Stimulated activated CD4-positive, alpha-beta T cell treated with anti-CD3 and anti-CD28 coated beads, Interleukin-12 subunit alpha, Interleukin-12 subunit beta, amount 100 ng/mL, for 24 hours (primary cell): ENCODE measurements at places on chromosomes 12 and 14.

DNA sequence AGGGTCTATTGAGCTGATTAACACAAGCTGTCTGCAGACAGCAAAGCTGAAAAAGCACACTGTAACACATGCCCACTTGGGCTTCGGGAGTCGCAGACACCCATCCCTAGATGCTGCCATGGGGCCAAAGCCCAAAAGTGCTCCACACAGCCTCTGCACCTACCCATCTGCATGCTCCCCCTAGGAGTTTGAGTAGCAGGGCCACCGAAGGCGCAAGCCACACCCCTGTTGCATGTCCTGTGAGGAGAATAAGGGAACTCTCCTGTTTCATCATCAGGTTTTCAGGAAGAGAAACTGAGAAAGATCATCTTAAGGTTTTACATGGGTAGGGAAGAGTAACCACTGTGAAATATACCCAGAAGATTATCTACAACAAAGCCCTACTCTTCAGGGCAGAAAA is 5.6 kb upstream of the ST8SIA1 start:
- DNase-seq = no peak

GRCh38 chr12:81520064-81520945 is 238.8 kb downstream of the PPFIA2 start:
- DNase-seq = no peak

GRCh38 chr12:1932264-1932777 is 13.9 kb upstream of the CACNA2D4 start:
- no peak for DNase-seq

DNA sequence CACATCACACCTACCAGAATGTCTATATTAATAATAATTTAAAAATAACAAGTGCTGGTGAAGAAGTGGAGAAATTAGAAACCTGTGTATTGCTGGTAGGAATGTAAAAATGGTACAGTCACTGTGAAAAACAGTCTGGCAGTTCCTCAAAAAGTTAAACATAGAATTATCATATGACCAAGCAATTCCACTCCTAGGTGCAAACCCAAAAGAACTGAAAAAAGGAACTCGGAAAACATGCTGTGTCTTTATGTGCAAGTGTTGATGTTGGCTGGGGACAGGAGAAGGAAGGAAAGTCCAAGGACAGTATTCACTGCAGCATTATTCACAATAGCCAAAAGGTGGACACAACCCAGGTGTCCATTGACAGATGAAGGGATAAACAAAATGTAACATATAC is 146.5 kb downstream of the TTC7B start:
- no peak for DNase-seq

GRCh38 chr12:49358483-49359141 is 8.7 kb upstream of the SPATS2 start:
- no peak for DNase-seq

GRCh38 chr14:103650213-103650612 is 21.2 kb downstream of the KLC1 start:
- DNase-seq = no peak

- no peak for DNase-seq
Measured at GRCh38 chr12:29783773-29784666, at the start of gene TMTC1. TSS of gene TMTC1 (minus strand) at chr12:29783942. CDS start at chr12:29783751, 191 bp downstream.

- no peak for DNase-seq
Measured at GRCh38 chr14:58562141-58562540, 75.6 kb upstream of the DACT1 start.

DNA sequence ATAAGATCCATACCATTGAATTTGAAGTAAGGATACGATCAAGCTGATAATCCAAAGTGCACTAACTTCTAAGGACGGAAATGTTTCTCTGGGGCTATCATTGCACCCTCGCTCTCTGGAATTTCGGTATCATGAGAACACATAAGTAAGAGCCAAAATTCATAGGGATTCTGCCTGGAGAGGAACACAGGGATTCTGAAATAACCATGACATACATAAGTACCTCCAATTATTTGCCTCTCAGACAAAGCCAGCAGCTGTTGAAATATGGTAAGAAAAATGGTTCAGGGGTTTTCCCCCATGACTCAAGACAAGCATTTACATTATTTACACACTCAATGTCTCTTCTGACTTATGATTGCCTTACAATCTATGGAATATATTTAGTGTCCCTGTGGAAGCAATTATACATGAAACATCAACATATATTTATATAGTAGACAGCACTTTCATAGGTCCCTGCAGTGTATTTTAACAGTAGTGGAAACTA is 1123.6 kb upstream of the SEL1L start:
- DNase-seq = no peak

DNA sequence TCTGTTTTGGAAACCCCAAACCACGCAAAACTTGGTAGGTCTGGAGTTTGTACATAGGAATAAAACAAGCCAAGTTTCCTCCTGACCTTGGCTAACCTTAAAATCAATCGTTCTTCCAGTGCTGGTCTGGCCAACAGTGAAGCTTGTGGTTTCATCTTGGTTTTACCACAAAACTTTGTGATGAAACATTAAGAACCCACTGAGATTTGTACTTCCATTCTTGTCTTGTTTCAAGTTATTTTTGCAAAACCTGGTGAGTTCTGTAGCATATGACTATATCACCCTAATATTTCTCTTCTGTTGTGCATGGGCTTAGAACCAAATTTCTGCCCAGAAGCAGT is 26.4 kb downstream of the SIX1 start:
- no peak for DNase-seq

GRCh38 chr12:82055391-82055790 is 296.2 kb upstream of the PPFIA2 start:
- no peak for DNase-seq

- no peak for DNase-seq
Measured at GRCh38 chr14:75752907-75753594, 92.0 kb downstream of the TTLL5 start.

DNA sequence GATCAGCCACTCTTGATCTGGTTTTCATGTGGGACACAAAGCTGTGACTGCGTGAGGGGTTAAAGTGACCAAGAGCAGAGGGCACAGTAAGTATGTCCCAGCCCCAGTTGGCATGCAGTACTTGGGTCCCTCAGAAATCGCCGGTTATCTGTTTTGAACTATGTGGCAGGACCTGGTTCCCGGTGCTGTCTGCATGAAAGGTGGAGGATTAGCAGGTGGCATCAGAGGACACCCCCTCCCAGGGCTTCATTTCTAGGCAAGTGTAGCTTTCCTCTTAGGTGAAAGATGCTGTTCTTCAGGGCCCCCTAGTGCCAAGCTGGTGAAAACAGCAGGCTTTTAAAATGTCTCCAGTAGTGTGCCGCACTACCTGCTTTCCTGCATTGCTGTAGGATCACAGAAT is 57.1 kb downstream of the ATG14 start:
- no peak for DNase-seq

DNA sequence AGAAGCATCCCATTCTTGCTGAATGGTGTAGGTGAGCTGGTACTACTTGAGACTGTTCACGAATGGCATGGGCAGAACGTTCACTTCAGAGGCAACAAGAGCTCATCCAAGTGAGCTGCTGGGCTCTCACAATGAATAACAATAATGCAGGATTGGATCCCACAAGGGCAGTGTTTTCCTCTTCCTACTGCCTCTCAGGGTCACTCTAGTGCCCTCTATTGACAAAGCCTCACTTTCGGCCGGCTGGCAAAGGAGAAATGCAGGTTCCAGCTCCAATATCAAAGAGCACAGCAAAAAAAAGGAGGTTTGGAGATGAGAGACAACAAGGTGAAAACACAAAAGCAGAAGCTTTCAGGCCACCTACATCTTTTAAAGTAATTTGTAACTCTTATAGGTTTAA is 74.6 kb upstream of the MYF6 start:
- no peak for DNase-seq

DNA sequence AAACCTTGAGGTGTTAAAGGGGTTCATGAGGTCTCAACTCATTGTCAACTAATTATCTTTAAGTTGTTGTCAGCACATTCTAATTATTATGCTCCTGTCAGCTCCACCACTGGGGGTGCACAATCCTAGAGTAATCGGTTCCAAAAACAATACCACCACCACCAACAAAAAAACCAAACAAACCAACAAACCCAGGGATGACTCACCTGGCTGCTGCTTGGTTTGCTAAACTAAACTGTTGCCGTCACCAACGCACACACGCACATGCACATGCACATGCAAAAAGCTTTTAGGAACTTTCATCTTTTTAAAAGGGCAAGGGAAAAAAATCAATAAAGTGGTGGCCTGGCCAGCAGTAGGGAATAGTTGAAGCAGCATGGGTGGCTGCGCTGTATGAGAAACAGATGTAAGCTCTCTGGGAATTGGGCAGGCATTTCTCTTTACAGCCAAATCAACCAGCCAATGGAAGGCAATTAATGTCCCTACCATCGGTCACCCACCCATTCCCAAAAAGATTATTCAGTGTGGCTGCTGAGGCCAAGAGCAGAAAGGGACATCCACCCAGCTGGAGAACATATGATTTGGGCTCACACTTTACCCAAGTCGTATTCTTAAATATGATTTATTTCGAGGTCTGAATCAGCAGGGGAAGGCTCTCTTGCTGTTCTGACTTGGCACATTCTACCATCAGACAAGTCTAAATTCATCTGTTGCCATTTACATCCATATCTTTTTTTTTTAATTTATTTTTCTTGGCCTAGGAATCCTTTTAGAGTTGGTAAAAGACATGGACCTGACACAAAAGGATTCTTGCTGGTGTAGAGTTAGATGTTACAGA is 20.0 kb downstream of the TMEM30B start:
- DNase-seq = no peak

DNA sequence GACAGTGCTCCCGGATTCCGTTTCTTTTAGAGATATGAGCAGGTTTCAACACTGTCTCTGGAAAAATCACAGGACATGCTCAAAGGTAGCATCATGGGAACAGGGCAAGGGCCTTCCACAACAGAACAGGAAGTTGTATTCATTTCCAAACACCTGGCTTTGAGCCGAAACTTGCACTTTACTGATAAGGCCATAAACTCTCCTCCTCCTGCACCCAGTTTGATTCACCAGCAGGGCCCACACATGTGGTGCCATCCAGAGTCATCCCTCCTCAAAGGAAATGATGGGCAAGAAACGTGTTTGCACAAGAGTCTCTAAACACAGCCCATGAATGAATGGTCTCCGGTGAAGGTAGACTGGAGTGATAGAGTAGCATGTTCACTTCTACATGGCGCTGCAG is 268.4 kb upstream of the FKBP4 start:
- DNase-seq = no peak

DNA sequence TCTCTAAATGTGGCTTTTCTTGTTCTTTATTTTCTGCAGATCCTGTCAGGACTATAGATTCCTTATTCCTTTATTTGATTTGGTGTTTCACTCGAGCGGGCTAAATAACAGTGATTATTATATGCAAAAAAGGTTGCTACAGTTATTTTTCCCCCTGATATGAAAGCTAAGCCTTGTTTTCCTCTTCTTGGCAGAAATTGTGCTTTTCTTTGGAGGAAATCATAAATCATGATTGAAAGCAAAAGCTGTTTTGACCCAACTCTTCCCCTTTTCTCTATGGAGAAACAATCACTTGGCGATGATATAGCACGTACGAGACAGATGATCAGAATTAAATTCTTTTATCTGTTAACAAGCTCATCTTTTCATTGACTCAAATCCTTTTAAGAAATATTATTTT is 31.4 kb downstream of the PPFIBP1 start:
- DNase-seq = no peak
